ENCODE measurements at places on chromosomes 3 and 15.

DNA sequence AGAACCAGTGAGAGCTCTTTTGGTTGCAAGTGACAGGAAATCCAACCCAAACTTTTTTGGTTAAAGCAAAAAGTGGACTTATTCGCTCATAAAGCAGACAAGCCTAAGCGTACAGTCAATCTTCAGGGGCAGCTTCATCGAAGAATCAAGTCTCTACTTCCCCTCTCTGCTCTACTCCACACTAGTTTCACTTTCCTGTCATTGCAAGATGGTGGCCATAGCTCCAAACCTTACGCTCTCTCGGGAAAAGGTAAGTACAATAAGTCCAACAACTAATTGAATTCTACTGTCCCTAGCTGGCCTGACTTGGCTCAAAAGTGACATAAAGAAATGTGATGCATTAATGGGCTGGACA lies 24.9 kb upstream of the ZNF710 start:
- no peak for DNase-seq

GRCh38 chr3:101377796-101378195 lies 57.4 kb upstream of the IMPG2 start:
- no peak for DNase-seq

GRCh38 chr15:68080334-68080733 lies 26.2 kb downstream of the PIAS1 start:
- no peak for DNase-seq

- no peak for DNase-seq
Measured at GRCh38 chr15:54820098-54820497, 376.6 kb downstream of the RSL24D1 start.

DNA sequence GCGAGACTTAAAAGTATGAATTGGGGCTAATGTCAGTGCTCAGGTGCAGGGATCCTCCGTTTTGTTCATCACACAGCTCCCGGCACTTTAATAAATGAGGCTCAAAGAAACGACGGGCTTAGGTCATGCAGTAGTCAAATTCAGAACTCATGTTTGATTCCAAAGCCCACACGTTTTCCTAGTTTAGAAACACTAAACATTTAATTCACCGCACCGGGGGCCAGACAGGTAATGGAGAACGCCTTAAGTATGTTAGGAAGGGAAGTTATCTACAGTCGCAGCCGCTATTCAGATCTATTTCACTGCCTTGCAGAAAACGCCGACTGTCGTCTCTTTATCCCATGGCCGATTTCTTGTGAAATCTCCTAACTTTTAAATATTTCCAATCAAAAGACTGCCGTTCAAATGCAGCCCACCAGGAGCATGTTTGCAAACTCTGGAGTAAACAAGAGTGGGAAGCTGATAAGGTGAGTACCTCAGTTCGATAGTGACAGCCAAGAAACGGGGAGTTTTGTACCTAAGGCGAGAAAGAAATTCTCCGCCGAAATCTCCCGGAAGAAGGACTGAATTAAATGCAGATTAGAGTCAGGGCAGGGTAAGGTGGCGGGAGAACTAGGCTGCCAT lies 569 bp downstream of the HIGD2B start:
- no peak for DNase-seq

DNA sequence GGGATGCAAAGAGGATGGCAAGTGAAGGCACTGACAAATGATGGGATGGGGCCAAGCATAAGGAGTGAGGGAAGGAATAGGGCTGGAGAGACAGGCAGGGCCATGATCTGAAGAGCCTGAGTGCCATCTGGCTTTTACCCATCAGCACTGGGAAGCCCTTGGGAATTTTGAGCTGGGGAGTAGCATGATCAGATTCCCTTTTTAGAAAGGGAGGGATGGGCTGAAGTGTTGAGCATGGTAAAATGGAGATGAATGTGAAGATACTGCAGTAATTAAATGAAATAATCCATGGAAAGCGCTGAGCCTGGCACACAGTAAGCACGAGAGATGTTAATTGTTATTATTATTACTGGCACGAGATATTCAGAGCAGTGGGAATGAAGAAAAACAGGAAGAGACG lies 9.9 kb downstream of the RBP1 start:
- no peak for DNase-seq

- no peak for DNase-seq
Measured at GRCh38 chr15:62976301-62976881, 66.2 kb upstream of the TPM1 start.

DNA sequence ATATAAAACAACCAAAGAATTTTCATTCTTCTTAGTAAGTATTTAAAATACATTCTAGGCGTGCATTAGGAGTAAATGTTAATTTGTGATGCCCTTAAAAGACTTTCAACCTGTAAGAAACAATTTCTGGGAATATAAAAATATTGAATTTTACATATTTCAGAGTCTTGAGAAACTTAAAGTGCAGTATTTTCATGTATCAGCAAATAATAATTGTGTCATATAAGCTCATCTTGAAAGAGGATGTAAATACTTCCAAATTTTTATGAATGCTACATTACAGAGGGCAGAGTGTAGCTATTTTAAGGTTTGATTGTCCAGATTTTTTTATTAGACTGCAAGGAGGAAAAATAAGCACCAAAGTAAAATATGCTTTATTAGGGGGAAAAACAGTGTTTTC lies 207.1 kb downstream of the VPS13C start:
- no peak for DNase-seq

GRCh38 chr3:81643721-81644120 lies 117.7 kb downstream of the GBE1 start:
- peak; percentile 17 for DNase-seq

DNA sequence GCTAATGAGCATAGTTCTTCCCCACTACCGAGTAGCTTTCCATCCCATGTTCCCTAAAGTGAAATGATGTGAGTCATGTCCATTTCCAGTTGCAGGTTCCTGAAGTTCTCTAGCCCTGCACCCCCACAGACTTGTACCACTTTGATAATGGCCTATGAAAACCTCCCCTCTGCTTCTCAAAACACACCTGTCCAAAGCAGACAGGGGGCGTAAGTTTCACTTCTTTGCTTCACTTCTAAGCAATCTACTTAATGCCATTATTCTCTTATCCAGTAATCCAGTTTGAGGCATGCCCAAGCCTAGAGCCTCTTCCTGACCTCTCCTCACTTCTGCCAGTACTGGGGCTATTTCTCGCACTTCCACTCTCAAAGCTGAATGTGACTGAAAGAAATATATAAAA lies 305.1 kb downstream of the IGSF11 start:
- no peak for DNase-seq

DNA sequence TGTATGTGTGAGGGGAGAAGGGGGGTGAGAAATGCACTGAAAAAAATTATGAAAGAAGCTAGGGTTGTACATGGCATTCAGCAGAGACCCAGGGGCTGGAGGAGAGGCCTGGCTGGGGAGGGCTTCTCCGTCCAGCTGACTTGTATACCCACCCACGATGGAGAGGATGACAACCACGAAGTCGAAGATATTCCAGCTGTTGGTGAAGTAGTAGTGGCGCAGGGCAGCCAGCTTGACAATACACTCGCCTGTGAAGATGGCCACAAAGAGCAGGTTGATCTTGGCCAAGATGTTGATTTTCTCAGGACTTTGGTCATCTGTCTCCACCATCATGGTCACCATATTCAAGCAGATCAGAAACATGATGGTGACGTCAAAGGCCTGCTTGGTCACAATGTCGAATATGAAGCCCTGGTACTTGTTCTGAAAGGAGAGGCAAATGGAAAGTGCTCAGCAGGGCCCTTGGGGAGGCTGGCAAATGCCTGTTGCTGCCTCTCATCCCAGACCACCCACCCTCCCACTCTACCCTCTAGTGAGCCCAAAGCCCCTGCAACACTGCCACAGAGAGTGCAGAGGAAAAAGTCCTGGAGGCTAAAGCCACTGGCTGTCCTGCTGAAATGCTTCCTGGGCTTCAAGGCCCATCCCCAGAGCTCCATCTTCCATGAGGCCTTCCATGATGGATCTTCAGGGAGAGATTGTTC lies 58.1 kb downstream of the EXOG start:
- DNase-seq: no peak

GRCh38 chr3:1251282-1252060 lies 158.6 kb downstream of the CNTN6 start:
- no peak for DNase-seq

DNA sequence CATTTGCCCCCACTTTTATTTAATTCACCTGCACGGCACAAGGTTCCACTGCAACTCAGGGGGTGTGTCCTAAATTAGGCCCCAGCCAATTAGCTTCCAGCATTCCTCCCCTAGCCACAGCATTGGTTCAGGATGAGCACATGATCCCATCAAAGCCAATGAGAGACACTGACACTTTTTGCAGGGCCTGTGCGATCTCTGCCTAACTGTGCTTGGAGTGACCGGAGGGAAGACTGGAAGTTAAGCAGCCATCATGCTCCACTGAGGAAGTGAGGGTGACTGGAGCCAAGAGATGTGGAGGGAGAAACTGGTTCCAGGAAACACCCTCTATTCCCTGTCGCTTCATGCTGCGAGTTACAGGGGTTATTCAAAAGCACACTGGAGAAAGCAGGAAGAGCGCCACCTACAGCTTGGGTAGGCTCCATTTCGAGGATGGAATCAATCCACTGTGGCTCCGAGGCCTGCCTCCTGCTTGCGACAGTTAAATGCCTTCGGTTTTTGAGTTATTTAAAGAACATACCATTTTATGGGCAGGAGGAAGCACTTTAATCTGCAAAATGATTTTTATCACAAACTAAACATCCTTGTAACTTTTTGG lies 122.2 kb upstream of the WNT5A start:
- no peak for DNase-seq
